Myocyte (in vitro differentiated cells): ENCODE measurements at places on chromosomes 13 and 19.

DNA sequence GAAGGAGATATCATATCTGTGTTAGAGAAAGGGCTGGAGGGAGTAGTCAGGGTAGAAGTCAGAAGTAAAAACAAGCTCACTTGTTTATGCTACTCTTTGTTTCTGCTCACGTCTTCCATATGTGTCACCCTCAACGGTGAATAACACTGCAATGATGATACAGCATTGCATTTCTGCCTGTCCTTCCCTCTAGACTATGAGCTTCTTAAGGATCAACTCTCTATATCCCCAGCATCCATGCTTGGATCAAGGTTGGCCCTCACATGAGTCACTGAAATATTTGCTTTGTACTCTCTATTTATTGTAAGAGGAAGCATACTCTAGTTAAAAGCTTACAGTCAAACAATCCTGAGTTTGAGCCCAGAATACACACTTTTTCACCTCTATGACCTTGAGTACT, 406.0 kb downstream of the RFC3 start:
- DNase-seq: no peak

- no peak for DNase-seq
Measured at GRCh38 chr13:71754407-71754974, 112.5 kb downstream of the DACH1 start.

DNA sequence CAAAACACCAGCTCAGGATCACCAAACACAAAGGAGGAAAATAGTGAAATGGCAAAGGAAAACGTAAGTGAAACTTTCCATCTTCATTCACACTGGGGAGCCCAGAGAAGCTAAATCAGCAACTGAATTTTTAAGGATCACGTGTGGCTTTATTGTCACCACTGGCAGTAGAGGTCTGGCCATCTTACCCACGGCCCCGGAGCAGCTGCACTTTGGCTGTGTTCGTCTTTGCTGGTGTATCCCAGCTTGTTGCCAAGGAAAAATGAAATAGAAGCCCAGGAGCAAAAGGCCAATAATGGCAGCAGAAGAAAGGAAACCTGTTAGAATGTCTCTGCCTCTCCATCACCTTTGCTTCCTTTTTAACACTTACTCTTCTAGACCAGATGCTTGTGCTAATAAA, 274.7 kb downstream of the FOXO1 start:
- DNase-seq: peak; percentile 81

- peak; percentile 81 for DNase-seq
Measured at GRCh38 chr13:52405767-52406494, at the start of gene THSD1. Gene THSD1, minus strand, starts transcription at chr13:52406172. Its CDS starts 3,572 bp downstream, at chr13:52402600.

- no peak for DNase-seq
Measured at GRCh38 chr13:94706843-94707399, 5.4 kb downstream of the SOX21 start.

- DNase-seq: peak; percentile 41
Measured at GRCh38 chr19:28836421-28836820, 376.5 kb downstream of the UQCRFS1 start.

GRCh38 chr13:108096301-108096915, 118.9 kb downstream of the LIG4 start:
- DNase-seq: no peak

DNA sequence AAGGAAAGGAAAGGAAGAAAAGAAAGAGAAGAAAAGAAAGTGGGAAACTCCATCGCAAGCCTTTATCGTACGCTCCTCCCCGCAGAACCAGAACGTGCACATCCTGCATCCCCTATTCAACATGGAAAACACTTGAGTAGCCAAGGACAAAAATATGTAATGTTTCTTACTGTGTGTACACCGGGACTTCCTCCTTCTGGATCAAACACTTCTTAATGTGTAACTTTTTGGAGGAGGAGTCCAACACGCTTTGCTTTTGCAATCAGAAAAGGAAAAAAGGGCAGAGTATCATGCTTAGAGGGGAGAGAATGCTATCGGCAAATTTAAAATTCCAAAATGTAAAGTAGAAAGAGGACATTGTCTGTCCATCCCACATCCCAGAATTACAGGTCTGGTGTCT, 7.8 kb upstream of the SHFL start:
- no peak for DNase-seq

- no peak for DNase-seq
Measured at GRCh38 chr19:8449830-8450229, 5.1 kb downstream of the HNRNPM start.

DNA sequence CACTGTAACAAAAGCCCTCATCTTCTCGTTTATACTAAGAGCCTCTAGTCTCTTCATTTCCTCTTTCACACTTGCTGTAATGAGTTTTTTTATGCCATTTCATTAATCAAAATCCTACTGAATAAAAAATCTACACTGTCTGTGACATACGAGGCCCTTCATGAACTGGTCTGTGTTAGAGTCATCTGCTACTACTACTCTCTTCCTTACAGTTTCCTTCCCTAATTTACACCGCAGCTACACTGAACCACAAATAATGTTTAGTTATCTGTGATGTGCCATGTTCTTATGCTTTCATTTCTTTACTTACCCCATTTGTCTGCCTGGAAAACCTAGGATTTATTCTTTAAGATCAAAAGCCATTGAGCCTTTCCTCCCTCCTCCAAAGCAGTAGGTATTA, 16.0 kb downstream of the UFM1 start:
- no peak for DNase-seq

DNA sequence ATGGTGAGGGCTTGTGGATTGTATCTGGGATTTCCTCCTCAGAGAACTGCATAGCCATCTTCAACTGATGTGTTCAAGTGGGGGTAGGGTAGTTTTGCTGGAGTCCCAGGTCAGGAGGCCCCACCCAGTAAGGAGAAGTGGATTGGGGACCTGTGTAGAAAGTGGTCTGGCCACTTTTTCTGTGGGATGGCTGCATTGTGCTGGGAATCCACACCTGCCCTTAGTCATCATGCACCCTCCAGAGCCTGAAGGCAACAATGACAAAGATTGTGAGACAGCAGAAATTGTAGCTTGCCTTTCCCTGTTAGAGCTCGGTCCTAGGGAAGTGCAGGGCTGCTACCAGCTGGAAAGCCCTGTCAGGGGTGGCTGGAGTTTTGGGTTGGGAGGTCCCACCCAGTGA, 255.4 kb downstream of the NDFIP2 start:
- DNase-seq: peak; percentile 26

- DNase-seq: no peak
Measured at GRCh38 chr19:49255674-49256073, 69.3 kb downstream of the SLC6A16 start.
